ENCODE measurements at places on chromosomes 1 and 21.

DNA sequence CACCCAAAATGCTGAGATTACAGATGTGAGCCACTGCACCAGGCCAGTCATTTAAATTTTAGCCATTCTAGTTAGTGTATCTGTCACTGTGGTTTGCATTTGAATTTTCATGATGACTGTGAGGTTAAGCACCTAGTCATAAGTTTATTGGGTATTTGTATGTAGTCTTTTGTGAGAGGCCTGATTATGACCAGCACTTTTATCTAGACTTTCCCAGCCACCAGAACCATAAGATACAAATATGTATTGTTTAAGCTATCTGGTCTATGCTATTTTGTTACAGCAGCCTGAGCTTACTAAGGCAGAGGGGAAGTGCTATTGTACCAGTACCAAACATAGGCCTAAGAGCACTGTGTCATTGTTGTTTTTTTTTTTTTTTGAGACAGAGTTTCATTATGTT is 19.9 kb upstream of the DNAJC6 start:
- DNase-seq, result no peak

DNA sequence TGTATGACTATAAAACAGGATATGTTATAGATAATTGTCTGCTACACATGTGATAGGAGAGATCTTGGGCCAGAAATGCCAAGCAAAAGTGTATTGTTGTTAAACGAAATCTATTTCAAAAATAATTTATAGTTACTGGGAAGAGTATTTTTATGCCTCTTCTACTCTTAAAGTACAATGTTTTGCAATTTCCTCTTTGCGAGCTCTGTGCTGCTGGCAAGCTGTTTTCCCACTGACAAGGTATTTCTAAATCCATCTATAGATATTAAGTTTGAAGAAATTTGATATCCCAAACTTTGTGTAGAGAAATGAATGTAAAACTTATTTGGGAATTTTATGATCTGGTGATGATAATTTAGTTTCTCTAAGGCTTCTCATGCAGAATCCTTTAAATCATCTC is 63.3 kb upstream of the PTGFR start:
- no peak for DNase-seq

DNA sequence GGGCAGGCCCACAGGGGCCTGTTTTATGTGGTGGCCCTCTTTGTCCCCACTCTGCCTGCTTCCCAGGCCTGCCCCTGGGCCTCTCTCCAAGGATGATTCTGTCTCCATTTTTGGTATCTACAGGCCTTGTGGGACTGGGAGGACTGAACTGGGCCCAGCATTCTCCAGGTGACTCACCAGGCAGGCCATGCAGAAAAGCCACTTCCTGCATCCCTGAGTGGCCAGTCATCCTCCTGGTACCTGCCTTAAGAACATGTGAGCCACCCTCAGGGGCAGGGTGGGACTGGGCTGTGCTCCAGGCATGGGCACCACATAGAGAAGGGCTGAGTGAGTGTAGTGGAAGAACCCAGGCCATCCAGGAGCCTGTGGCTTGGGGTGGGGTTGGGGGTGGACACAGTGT is 20.0 kb upstream of the BCAR3 start:
- DNase-seq, result no peak

DNA sequence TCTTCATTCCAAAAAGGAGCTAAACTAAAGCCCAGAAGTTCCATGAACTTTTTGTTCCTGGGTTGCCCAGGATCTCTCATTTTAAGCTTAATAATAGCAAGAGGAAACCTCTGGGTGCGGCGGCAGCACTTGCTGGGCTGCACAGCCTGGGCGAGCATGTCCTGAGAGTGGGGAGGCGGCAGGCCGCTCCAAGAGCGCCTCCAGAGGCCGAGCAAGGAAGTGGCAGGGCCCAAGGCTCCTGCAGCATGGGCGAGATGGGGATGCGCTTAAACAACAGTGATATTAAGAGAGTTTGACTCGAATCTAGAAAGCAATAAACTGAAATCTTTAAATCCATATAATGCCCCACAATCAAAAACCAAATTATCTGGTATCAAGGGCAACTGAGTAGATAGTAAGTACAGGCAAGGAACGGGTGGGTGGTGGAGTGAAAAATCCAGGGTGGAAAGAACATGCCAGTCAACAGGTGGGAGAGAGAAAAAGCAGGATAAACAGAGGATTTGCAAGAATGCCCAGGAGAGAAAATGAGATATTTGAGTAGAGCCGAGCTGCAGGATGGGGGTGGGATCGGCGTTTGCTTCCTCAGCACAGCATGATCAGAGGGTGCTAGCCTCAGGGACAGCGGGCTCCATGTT is 14.1 kb upstream of the TNR start:
- DNase-seq, result no peak

- DNase-seq, result peak; percentile 48
These were observed 32.5 kb downstream of the PEX14 start for GRCh38 chr1:10507111-10507879.

DNA sequence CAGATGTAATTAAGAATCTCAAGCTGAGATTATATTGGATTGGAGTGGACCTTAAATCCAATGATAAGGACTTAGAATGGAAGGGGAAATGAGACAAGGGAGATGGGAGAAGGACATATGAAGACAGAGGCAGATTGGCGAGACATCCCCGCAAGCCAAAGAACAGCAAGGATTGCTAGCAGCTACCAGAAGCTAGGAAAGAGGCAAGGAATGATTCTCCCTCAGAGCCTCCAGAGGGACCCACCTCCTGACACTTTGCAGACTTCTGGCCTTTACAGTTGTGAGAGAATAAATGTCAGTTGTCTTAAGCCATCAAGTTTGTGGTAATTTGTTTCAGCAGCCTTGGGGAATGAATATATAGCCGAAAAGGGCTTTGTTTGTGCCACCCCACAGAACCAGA is 20.7 kb downstream of the METTL13 start:
- DNase-seq, result no peak

GRCh38 chr1:59653968-59654367 is 160.8 kb upstream of the HOOK1 start:
- DNase-seq, result no peak

GRCh38 chr1:207956986-207957385 is 46.1 kb upstream of the CD34 start:
- no peak for DNase-seq

DNA sequence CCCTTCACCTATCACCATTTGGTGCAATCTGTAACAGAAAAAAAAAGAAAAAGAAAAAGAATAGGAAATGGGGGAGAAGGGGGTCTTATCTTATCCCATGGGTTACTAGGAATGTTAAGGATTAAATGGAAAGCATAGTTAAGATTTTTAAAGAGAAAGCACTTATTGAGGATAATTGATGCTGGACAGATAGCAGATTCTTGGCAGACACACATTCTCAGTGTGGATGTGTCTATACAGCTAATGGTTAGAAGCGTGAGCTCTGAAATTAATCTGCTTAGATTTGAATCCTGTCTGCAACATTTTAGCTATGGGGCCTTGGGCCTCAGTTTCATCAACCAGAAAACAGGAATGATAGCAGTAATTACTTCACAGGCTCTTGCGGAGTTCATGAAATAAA is 67.1 kb downstream of the SSBP3 start:
- no peak for DNase-seq

DNA sequence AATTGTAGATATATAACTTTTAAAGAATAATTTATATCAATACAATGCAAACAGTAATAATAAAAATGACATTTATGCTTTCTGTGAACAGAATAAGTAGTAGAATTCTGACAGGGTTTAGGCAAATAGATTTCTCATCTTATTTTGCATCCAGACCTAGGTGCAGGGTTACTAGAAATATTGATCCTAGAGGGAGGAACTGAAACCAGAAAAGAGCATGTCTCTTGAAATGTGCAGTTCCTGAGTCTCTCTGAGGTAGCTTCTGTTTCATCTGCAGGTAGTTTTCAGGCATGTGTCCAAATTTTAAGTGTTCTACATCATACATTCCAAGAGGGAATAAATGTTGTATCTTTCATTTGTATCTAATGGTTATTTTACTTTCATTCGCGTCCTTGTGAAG is 631.9 kb upstream of the ADGRL4 start:
- DNase-seq, result no peak

GRCh38 chr1:2137257-2138121 is 57.1 kb downstream of the FAAP20 start:
- DNase-seq, result no peak

Measured in T-helper 1 cell (primary cell).